ENCODE measurements at places on chromosomes 1 and 21.
A peak's percentile ranks its signal among the peaks of the same experiment; 100 is the strongest.

- DNase-seq, result peak; percentile 38
Measured at GRCh38 chr1:59879574-59879973, 47.0 kb downstream of the CYP2J2 start.

GRCh38 chr1:167517535-167518330 lies 596 bp downstream of the CD247 start:
- no peak for DNase-seq

DNA sequence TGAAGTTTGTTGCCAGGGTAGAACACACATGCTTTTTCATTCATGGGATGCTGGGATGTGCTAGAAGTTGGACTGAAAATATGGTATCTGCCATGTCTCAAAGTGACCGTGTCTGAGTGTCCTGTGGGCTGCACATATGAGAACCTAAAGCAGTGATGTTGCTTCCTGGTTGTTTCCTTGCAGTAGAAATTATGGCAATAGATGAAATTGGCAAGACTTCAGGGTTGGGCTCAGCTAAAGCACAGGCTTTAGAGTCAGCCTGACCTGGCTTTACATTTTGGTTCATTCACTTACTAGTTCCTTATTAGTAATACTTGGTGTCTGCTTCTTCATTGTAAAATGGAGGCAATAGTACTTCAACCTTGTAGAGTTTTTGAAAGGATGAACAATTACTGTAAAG lies 2.2 kb downstream of the LAMC2 start:
- no peak for DNase-seq

DNA sequence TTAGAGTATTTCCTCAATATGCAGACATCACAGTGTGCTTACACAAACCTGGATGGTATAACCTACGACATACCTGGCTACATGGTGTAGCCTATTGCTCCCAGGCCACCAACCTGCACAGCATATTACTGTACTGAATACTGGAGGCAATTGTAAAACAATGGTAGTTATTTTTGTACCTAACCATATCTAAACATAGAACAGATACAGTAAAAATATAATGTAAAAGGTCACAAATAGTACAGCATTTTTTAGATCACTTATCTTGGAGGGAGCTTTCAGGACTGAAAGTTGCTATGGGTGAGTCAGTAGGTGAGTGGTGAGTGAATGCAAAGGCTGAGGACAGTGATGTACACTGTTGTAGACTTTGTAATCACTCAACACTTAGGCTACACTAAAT lies 492.3 kb downstream of the MRPL39 start:
- no peak for DNase-seq

- no peak for DNase-seq
Measured at GRCh38 chr1:18448889-18449288, 31.8 kb upstream of the KLHDC7A start.

- peak; percentile 29 for DNase-seq
Measured at GRCh38 chr1:116075990-116076389, 35.2 kb upstream of the MAB21L3 start.

DNA sequence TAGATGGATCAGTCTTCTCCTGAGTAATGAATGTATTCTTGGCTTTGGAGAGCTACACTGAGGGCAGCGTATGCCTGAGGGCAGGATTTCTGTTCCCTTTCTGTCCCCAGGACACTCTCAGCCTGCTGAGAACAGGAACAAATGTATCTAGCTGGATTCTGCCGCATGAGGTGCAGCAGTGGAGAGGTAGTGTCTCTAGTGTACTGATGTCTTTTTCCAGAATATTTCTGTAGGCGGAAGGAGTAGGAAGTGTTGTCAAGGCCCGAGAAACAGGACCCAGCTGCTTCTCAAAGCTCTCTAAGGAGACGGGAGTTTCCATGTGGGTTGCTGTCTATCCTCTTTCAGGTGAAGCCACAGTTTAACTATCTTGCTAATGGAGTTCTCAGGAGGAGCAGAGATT lies 65.5 kb downstream of the MT1HL1 start:
- DNase-seq, result no peak

DNA sequence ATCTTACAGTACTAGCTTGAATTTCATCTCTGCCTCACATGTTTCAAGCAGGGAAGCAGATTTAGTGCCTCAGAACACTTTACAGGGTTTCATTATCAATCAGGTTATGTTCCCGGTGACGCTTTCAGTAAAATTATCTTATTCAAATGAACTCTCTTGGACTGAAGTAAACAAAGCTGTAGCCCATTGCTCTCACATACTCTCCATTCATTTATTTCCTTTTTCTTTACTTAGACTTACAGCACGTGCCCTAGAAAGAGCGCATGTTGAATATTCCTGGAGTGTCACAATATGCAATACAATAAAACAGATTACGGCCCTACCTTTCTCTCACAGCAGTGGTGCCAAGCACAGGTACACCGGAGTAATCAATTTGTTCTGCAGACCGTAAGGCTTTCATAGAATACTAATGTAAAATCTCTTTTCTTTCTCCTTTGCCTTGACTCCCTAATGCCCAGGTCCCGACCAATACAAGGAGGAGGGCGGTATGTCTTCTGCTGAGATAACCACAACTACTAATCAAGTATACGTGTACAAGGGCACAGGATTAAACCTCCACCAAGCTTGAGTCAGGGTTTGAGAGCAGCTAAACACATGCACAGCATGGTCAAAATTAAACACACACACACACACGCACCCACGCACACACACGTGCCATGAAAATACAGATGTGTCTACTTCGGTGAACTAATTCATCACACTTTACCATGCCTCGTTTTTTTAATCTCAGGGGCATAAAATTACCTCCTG lies 62.8 kb downstream of the NRIP1 start:
- no peak for DNase-seq

DNA sequence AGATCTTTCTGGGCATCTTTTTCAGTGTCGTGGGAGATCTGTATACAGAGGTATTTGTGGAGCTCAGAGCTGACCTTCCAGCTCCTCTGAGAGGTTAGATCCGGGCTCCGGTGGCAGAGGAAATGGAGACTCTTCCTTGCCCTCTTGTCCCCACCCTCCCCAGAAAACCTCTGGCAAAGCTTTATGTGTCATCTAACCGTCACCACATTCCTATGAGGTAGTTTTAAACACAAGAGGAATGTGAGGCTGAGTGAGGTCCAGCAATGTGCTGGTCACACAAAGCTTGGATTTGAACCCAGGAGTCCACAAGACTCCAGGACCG lies 1.2 kb downstream of the CD160 start:
- peak; percentile 32 for DNase-seq

GRCh38 chr1:210711825-210712612 lies 383.3 kb downstream of the HHAT start:
- DNase-seq, result no peak

DNA sequence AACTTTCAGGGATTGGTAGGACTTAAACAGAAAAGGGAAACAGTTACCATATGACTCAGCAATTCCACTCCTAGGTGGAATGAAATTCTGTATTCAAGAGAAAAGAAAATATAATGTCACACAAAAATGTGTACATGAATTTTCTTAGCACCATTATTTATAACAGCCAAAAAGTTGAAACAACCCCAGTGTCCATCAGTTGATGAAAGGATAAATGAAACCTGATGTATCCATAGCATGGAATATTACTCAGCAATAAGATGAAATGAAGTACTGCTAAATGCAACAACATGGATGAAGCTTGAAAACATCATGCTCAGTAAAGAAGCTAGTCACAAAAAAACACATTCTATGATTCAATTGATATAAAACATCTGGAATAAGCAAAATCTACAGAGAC lies 15.5 kb downstream of the EEIG2 start:
- DNase-seq, result no peak

- DNase-seq, result peak; percentile 53
Measured at GRCh38 chr21:38819719-38820159, 14.0 kb downstream of the ETS2 start.

DNA sequence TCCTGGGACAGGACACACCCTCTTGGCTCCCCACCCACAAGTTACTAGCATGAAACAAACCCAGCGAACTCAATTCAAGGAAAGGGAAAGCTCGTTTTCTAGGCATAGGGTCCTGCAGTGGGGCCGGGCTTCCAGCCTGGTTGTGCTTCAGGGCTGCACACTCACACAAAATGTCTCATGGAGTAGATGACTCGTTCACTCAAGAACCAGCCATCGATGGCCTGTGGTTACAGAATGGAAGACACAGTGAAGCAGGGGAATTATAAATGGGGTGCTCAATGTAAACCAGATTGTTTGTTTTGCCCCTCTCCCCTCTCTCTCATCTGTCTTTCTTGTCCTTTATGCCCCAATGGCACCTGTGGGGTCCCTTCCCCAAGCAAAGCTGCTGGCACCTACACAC lies 56.0 kb upstream of the COX20 start:
- DNase-seq, result no peak

GRCh38 chr1:111145963-111146768 lies 6.1 kb downstream of the CEPT1 start:
- DNase-seq, result no peak

DNA sequence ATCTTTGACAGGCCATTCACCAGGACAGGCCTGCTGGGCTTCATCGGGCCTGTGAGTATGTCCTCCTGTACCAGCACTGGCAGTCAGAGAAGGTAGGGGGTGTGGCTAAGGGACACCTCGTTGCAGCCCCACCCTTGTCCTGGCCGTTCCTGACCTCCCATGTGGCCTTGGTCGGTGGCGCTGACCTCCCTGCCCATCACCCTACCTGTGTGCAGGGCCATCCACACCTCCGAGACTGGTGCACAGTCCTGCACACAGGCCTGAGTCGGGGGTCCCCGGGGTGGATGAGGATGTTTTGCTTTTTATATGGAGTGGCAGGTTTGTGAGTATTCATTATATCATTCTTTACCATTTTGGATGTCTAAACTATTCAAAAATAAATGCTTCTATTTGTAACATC lies 59.0 kb downstream of the S100B start:
- DNase-seq, result no peak

DNA sequence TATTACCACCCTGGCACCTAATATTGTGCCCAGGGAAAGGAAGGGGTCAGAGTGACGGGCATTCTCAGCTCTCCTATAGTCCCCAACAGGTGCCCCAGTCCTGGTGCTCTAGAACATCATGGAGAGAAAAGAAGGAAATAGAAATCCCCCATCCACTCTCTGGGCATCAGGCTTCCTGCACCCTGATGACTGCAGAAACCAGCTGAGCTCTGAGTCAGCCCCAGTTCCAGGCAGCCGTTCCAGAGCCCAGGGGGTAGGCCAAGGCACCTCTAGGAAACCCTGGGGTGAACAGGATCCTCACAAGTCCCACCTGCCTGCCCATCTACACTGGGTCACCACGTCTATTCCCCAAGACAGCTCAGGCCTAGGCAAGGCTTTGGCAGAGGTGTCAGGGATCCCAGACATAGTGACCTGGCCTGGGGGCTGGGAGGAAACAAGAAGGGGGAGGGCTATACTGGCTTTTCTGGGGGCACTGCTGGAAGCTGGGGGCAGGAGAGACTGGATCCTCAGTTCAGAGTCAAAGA lies 709 bp downstream of the NECTIN4 start:
- DNase-seq, result no peak

GRCh38 chr1:212952641-212952976 lies 2.3 kb downstream of the VASH2 start:
- DNase-seq, result no peak

DNA sequence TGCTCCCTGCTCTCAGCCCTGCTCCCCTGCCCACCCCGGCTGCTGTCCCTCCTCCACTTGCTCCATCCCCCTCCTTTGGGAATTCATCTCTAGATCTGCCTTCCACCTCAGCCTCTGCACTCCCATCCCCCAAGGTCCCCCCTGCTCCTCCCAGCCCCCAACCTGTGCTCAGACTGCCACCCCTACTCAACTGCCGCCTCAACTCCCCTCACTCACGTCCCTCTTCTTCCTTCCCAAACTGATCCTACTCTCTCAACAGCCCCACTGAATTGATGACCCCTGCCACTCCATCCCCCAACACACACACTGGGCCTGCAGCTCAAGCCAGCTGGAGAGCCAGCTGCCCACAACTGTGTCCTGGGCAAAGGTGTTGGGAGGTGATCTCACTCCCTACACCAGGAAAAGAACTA lies 15.8 kb upstream of the ETV3L start:
- no peak for DNase-seq

DNA sequence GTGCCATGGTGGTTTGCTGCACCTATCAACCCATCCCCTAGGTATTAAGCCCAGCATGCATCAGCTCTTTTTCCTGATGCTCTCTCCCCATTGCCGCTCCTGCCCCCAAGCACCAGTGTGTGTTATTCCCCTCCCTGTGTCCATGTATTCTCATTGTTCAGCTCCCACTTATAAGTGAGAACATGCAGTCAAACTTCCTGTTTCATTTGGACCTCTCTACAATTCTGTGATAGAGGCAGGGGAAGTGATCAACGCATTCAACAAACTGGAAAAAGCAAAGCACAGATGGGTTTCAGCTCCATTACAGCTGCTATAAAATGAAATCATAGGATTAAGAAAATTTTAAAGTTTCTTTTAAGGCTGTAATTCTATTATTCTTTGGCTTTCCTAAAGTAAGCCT lies 23.3 kb upstream of the CD55 start:
- DNase-seq, result no peak

GRCh38 chr1:11125931-11126330 lies 26.3 kb upstream of the EXOSC10 start:
- DNase-seq, result no peak

DNA sequence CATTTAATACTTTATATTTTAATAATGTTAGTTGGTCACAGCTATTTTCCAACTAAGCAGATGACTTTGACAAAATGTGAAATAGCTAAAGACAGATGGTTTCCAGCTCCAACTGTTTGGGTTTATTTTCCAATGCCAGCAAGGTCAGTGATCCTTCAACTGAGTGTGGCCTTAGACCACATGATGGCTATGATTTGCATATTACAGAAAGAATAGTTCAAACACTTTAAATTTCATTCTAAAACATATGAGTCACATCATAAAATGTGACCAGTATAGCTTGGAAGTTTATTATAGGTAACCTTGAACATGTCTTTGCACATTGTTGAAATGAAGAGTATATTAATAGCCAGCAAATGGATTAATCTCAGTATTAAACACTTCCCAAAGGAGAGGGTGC lies 454.0 kb upstream of the C1orf87 start:
- DNase-seq, result no peak

GRCh38 chr1:100087396-100087795 lies 45.3 kb downstream of the SASS6 start:
- DNase-seq, result no peak

GRCh38 chr1:224828691-224829090 lies 100.8 kb upstream of the DNAH14 start:
- DNase-seq, result no peak

Measured in HCT116 (cell line).